Thymus (tissue), 14 donors: ENCODE measurements at places on chromosomes 2 and 18.

GRCh38 chr18:4831791-4832375 is 365.2 kb downstream of the AKAIN1 start:
- no peak for DNase-seq

DNA sequence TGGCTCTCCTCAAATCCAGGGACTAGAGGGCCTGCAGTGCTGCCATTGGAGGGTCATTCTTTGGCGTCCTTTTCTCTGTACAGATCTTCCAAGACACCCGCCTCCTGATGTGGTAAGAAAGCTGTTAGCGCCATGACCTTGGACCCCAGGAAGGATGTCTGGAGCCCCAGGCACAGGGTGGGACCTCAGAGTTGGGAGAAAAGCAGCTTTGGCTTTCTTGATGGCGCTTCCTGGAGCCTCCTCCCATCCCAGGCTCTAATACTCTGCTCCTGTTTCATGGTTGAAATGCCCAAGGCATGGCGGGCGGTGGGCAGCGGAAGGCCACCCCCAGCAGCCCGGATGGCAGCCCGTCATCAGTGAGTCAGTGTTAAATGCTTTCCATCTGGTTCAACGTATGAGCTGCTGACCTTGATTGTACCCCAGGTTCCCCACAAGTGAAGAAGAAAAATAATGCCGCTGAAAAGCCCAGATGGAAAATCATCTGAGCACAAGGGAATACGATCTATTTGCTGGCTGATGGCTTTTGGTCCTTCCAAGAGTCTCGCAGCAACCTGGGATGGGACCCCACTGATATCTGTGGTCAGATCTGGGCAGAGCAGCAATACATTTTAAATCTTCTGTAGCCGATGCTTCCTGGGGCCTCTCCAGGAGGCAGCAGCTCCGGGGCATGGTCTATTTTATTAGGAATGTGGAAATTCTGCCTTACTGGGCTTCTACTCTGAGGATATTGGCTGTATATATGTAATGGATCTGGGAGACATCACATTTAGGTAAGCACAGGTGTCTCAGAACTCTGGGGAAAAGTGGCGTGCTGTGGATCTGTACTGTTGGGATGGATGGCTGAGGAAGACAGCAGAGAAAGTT is 15.1 kb downstream of the ACKR3 start:
- DNase-seq: no peak

GRCh38 chr2:233853353-233853752 is 982 bp downstream of the HJURP start:
- no peak for DNase-seq

DNA sequence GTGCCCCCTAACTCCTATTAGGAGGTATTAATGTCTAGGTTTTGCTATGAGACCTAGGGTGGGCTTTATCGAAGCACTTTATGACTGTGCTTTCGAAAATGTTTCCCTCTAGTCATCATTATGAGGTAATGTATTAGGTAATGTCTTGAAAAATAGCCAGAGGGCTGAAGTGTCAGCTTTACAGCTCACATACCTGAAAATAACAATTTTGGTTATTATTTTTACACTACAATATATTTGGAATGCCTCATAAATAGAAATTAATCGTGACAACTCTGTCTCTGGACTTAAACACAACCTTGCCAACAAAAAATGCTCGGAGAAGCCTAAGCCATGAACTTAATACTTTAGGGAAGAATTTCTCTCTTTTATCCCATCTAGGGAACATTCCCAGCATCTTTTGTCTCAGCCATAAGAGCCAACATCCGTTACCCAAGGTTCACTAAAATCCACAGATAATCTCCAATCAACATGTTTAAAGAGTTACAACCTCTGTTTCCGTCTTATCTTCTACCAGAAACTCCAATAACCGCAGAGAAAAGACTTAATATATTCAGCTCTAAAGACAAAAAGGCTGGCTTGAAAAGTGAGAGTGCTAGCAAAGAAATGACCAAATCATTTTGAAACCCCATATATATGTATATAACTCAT is 130.9 kb upstream of the RND3 start:
- no peak for DNase-seq

DNA sequence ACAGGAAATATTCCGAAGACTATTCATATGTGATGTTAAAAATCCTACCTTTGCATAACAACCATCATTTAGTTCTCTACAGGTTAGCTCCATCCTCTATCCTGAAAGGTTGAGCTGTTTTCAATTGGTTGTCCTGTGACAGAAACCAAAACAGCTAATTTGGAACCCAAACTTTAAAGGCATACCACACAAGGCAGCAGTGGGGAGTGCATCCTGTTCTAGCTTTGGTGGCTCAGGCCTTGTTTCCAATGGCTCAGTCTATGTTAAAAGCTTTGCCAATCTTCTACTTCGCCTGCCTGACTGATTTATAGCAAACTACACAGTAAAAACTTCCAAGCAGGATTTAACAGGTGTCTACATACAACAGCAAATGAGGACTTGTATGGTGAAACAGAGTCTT is 3.2 kb downstream of the CD226 start:
- no peak for DNase-seq

- DNase-seq: no peak
These were observed 62.5 kb upstream of the ACVR1C start for GRCh38 chr2:157691131-157691530.

- no peak for DNase-seq
These were observed 68.2 kb downstream of the ZNF521 start for GRCh38 chr18:25283781-25284180.

DNA sequence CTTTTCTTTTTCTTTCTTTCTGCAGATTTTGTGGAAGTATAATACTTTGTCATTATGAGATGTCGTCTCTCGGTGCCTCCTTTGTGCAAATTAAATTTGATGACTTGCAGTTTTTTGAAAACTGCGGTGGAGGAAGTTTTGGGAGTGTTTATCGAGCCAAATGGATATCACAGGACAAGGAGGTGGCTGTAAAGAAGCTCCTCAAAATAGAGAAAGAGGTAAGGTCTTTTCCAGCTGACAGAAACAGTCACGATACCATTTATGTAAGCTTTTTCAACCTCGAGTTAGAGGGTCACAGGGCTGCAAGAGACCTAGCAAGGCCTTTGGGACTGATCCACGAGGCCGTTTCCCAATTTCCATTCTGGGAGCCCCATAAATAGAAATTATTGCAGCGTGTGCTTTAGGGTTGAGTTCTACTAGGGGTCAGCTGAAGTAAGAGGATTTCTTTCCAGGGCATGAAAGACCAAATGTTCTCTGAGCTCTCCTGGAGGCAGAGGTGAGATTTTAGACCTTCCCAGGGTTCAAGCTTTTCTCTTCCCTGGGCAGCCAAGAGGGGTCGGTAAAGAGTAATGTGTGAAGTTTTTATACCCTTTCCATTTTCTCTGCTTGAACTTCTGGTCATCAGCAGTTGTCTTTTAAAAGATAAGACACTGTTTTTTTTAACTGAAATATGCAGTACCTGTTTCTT is 15.5 kb downstream of the MAP3K20 start:
- no peak for DNase-seq

GRCh38 chr2:110852051-110852450 is 119.7 kb downstream of the ACOXL start:
- DNase-seq: no peak
